ENCODE measurements at places on chromosomes 3 and 15.

- DNase-seq, result no peak
Observed at GRCh38 chr3:160754371-160754854, 1.6 kb upstream of the PPM1L start.

DNA sequence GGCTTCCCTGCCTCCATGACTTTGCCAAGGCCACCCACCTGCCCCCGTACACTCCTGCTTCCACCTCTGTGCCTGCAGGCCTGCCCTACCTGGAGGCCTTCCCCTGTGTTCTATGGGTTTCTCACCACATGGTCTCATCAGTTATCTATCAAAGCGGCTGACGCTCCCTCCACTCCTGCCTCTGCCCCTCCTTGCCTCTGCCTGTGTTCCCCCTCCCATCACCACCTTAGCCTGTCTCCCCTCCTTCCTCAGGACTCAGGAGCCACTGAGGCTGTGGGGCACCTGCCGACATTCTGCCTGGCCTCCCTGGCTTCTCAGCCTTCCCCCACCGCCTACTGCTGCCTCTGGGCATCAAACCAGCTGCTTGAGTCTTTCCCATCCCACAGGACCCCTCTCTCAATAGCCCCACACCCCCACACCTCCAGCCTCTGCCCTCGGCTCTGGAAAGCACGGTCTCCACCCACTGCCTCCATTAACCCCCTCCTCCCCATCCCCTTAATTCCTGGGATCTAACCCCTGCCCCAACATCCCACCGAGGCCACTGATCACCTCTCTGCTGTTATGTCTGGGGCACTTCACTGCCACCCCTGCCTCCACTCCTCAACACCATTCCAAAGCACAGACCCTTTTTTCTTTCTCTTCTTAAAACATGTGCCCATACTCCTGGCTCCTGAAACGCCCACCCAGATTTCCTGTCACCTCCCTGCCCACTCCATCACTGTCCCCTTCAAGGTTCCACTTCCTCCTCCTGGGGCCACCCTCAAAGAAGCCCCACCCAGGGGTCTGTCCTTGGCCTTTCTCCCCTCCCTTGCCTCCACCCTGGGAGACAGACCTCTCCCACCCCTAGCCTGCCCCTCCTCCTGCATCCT is 24.4 kb upstream of the CYP11A1 start:
- DNase-seq, result no peak

GRCh38 chr3:149316437-149316836 is 17.0 kb downstream of the TM4SF18 start:
- no peak for DNase-seq

GRCh38 chr15:63283126-63283525 is 5.7 kb downstream of the APH1B start:
- DNase-seq, result no peak

DNA sequence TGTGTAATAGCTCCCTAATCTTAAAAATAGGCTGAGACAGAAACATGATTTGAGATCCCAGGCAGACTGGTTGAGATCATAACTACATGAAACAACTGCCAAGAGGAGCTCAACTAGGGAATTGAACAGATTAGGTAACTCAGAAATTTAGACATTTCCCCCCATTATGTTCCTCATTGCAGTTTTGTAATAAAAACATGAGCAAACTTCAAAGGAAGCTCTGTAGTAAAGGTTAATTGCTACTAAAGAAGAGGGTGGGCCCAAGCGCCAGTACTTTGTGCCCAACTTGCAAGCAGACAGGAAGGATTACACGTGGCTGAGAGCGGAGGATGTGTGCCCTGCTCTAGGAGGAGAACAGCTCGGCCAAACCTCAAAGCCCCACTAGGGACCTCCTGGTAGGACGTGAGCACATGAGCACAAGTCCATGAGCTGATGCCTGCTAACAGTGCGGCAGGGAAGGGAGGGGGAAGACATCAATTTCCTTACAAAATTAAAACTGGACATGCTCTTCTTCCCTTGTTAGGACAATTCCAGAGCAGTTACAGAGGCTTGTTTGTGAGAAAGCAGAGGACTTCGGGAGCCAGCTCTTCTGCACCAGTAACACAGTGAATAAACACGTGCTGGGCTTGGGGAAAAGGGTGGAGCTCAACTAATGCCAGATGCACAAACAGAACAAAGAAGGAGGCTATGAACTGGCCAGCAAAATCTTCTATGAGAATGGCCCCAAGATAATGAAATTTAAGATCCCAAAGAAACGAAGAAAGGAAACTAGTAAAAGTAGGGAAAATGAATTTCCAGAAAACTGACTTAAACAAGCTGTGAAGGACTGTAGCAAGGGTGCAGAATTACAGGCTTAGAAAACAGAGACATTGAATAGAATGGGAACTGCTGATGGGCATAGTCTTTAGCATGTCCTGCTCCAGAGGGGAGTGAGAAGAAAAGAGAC is 275.5 kb downstream of the MECOM start:
- DNase-seq, result no peak

- DNase-seq, result no peak
Observed at GRCh38 chr15:62301993-62302675, 137.0 kb upstream of the C2CD4B start.

DNA sequence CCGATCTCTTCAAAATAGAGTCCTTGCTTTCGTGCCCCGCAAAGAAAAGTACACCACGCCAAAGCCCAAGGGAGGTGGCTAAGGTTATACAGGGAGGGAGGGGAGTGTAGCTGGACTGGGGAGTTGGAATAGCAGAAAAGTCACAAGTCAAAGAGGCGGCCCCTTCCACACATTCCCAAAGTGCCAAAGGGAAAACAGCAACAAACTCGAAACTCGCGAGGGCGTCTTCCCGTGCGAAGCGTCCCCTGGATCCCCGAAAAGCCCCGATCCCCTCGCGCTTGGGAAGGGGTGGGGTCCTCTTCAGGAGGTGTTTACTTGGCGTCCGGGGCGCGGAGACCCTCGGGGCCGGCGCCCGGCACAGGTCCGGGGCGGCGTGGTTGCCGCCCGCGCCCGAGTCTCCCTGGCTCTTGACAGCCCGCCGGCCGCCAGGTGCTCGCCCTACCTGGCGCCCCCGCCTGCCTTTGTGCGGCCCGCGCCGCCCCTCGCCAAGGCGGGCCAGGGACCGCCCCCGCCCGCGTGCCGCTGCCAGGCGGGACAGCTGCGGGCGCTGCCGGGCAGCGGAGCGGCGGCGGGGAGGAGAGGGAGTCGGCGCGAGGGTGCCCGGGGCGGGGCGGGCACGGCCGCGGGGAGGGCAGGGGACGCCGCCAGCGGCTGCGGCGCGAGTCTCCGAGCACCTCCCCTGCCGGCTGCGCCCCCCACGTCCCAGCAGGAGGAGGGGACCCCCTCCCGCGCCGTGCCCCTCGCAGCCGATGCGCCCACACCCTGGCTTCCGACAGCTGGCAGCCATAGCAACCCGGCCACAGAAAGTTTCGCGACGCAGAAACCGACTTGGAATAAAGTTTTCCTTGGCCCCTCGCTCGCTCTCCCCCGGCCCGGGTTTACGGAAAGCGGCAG is 966 bp downstream of the MYO1E start:
- no peak for DNase-seq

- DNase-seq, result no peak
Observed at GRCh38 chr3:78970656-78971055, 797.1 kb downstream of the ROBO1 start.

DNA sequence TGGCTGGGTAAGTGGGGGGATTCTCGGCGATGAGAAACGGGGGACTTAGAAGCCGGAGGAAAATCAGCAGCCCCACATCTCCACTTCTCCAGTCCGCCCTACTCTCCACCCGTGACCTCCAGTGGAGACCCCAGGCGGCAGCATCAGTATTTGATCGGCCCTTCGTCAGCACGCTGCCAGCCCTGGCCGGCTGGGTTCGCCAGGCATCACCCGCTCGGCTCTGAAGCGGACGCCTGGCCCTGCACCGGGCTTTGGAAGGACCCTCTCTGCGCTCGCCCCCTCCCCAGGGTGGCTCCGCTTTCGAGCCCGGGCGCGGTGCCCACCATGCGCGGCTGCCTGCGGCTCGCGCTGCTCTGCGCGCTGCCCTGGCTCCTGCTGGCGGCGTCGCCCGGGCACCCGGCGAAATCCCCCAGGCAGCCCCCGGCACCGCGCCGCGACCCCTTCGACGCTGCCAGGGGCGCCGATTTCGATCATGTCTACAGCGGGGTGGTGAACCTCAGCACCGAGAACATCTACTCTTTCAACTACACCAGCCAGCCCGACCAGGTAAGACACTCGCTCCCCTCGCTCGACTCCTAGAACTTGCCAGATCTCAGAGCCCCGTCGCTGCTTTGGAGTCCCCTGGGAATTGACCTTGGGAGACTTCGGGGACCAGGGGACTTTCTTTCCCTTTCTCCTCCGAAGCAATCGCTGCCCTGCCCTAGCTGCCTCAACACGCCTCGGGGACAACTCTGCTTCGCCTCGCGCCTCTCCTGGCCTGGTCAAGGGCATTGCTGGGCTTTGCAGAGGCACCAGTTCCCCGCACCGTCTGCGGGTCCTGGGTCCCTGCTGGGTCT is 561 bp downstream of the SIDT1 start:
- DNase-seq, result no peak

GRCh38 chr15:65077981-65078352 is 1.4 kb downstream of the KBTBD13 start:
- no peak for DNase-seq

GRCh38 chr3:151329363-151329762 is at the start of gene P2RY13:
Gene P2RY13, minus strand, starts transcription at chr3:151329549. Its CDS starts 21 bp downstream, at chr3:151329528.
- DNase-seq, result no peak

DNA sequence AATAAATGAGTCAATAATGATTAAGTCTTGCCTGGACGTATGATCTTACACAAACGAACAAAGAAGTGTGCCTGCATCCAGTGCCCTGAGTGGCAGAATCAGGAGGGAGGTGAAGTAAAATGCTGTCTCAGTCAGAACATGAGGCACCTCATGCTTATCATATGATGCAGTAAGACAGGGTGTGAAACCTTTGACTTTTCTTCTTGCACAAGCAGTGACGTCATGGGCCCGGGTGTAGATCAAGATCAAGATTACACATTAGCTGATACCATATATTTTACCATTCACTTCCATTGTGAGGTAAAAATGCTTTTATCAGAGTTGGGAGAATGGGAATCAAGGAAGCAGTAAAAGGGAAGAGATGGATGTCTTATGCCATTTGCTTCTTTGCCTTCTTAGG is 291.6 kb upstream of the PLSCR5 start:
- DNase-seq, result no peak

- no peak for DNase-seq
Observed at GRCh38 chr3:74599564-74599963, 14.9 kb downstream of the CNTN3 start.

DNA sequence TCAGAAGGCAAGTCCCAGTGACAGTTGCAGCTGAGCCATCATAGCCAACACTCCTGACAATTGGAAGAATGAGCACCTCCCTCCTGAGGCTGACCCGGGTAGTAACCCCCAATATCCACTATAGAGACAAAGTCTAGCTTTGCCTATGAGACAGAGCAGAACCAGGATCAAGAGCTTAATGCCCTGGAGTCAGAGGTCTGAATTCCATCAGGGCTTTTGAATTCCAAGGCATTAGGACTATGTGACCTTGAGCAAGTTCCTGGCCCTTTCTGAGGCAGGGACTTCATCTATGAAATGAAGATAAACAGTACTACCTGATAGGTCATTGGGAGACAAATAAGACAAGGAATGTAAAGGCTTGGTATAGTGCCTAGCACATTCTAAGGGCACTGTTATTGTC is 3.1 kb upstream of the INAFM2 start:
- DNase-seq, result no peak

DNA sequence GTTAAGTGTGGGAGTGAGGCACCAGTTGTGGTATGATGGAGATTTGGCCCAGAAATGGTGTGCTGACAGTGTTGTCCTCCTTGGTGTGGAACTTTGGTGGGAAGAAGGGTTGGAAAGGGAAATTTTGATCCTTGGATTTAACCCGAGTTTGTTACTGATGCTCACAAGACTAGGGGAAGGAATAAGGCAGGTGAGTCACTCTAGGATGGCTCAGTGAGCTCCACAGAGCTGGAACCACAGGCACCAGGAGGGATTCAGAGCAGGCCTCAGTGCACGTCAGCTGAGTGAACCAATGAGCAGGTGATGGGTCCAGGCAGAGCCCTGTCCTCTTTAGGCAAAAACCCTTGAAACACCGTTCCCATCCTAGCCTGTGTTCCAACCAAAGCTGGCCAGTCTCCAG is 11.4 kb downstream of the CHRD start:
- DNase-seq, result no peak

DNA sequence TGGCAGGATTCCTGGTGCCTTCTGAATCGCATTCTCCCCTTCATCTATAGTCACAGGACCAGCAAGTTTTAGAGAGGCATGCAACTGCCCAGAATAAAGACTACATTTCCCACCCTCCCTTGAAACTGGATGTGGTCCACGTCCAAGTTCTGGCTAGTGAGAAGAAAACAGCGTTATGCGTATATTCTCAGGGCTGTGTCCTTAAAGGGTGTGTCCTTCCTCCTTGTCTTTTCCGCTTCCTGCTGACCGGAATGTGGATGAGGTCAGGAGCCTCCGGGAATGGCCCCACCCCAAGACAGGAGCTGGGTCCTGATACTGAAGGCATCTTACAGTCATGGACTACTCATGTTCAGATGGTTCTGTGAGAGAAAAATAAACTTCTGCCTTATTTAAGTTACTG is 20.2 kb downstream of the CHST2 start:
- DNase-seq, result no peak

GRCh38 chr15:96218623-96219455 is 111.7 kb upstream of the NR2F2 start:
- no peak for DNase-seq

DNA sequence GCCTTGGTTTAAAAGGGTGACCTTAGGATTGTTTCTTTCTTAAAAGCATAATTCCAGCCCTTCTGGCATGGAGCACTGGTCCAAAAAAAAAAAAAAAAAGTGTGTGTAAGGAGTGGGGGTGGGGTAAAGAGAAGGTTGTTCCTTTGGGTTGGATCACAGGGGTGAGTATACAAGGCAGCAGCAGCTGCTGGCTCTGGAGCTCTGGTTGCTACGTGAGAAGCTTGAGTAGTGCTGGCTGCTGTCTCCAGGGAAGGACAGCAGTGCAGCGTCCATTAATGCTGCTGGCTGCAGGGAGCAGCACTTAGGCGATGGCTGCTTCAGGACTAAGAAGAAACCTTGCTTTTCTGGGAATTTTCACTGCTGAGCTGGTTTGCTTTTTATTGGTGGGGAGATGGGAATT is 2.3 kb downstream of the SETD5 start:
- DNase-seq, result no peak

DNA sequence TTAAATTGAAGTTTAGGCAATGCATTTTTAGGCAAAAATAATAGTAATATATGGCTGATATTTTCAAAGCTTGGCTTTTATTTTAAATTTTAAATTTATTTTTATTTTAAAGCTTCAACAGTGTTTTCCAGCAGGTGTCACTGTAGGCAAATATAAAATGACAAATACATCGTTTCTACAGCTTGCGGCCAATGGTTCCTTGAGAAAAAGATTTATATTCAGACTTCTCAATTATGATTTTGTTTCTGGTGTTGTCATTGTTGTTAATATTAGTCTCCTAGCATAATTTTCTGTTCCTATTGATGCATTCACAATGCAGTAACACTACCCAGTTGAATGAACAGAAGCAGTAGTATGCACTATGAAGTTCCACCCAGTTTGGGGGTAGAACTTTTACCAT is 220.7 kb upstream of the DNAJC19 start:
- DNase-seq, result no peak

GRCh38 chr15:40793216-40793989 is 13.5 kb upstream of the ZFYVE19 start:
- no peak for DNase-seq

GRCh38 chr15:89500397-89501270 is 4.3 kb upstream of the RHCG start:
- no peak for DNase-seq
